ENCODE measurements at places on chromosomes 4 and X.

GRCh38 chr4:47915378-47915777, 995 bp upstream of the NFXL1 start:
- no peak for DNase-seq

DNA sequence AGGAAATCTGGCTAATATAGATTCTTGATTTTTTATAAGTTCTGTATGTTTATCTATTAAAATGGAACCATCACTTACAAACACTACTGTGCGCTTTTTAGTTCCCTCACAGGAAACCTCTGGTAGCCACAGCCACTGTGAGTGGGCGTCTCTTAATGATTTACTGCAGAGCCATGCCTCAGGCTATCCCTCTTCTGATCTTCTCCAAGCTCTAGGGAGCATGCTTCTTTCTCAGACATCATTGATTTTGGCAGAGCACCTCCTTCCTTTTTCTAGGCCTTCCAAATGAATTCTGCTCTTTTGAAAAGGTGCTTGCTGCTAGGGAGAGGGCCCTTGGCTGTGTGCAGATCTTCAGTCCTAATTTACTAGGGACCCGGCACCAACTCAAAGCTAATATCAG, 61.1 kb upstream of the STS start:
- DNase-seq = no peak

- no peak for DNase-seq
Measured at GRCh38 chrX:110213183-110213582, 104.7 kb downstream of the AMMECR1 start.

DNA sequence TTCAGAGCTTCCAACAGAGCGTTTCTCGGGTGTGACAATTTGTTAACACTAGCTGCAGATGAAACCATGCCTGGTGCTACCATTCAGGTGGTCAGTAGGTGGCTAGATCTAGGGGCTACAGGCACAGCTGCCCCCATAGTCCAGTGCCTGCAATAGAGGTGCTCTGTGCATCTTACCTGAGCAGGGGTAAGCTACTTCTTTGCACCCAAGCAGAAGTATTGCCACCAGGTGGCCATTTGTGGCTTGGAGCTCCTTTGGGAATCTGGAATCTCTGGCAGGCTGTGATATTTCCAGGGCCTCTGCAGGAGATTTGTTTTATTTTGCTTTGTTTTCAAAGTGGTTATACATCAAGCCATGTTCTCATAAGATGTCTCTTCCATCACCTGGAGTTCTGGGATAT, 170.7 kb upstream of the PUDP start:
- no peak for DNase-seq

GRCh38 chrX:149570668-149571067, 16.6 kb downstream of the MAGEA9B start:
- DNase-seq = no peak

DNA sequence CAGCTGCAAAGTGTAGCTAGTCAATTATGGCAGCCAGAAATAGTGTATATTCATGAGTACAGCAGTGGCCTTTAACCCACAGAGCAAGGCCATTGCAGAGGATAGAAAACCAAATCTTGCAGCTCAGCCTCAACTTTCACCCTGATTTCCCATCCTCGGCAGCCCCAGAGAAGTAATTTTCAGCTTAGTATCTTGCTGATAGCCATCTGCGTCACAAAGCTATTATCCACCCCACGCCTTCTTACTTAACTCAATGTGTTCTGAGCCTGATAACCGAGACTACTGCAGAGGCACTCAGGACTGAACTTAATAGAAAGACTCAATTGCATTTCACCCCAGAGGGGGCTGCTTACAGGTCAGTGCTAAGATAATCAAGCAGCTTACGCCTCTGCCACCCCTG, 174.5 kb upstream of the MAOA start:
- no peak for DNase-seq

DNA sequence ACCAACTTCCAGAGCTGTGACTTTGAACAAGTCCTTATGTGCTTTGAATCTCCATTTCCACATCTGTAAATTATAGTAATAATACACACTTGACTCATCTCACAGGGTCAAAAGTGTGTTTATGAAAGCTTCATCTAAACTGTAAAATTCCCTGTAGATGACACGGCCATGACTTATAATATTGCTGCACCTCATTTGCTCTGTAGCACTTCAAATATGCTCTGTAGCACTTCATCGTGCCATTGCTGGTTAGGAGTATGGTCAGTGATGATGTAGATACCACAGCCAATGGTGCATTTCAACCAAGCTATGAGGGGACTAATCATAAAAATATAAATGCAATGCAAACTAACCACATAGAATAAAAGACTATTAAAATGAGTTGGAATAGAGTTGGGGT, 318.6 kb downstream of the ANK2 start:
- no peak for DNase-seq

GRCh38 chrX:153517423-153517822, at the start of gene ATP2B3:
TSS of gene ATP2B3 (plus strand) at chrX:153517642. CDS start at chrX:153536248, 18,606 bp downstream.
- no peak for DNase-seq

GRCh38 chr4:40833212-40833611, 83.5 kb downstream of the NSUN7 start:
- no peak for DNase-seq

GRCh38 chrX:22276781-22277180, 4.1 kb downstream of the CBLL2 start:
- DNase-seq = no peak

GRCh38 chr4:81152839-81153713, 61.9 kb downstream of the PRKG2 start:
- no peak for DNase-seq

DNA sequence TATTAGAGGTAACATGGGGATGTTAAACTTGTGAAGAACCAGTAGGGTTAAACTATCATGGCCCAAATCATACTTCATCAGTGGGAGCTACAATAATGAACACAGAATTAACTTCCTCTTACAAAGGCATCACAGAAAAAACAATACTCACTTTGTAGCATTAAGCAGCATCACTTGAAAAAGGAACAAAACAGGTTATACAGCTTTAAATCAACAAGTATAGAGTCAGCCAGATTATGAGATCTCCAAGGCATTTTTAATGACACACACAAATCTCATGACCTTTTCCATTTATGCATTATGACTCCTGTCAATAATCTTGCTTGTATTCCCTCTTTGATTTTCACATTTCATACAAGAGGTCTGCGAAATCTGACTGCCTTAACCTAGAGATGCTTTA, 18.3 kb downstream of the FBXL5 start:
- DNase-seq = no peak

DNA sequence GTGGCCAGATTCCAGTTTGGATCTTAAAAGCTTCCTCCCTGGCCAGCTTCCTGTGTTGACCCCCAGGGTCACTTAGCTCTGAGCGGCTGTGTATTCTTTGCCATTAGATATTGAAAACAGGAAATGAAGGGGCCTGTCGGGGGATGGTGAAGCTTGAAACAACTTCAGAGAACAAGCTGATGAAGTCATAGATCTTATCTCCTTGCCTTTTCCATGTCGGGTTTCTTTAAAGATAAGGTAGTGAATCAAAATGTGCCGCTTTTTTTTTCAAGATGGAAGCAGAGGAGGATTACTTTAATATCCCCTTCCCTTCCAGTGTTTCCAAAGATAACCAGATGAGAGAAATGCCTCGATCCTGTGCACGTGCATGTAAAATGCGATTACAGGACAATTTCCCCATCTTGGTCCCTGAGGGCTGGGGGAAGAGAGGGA, 508.5 kb downstream of the MID1IP1 start:
- no peak for DNase-seq

DNA sequence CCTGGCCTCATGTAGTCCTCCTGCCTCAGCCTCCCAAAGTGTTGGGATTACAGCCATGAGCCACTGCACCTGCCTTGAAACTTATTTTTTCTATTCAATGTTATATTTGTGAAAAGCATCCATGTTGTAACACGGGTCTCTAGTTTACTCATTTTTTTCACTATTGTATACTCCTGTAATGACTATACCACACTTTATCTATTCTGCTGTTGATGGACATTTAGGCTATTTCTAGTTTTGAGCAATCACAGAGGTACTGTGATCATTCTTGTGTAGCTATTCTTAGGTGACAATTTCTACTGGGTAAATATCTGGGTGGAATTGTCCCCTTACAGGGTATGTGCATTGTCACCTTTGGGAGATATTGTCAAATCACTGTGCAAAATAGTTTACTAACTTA, 3.6 kb downstream of the DRP2 start:
- DNase-seq = no peak

DNA sequence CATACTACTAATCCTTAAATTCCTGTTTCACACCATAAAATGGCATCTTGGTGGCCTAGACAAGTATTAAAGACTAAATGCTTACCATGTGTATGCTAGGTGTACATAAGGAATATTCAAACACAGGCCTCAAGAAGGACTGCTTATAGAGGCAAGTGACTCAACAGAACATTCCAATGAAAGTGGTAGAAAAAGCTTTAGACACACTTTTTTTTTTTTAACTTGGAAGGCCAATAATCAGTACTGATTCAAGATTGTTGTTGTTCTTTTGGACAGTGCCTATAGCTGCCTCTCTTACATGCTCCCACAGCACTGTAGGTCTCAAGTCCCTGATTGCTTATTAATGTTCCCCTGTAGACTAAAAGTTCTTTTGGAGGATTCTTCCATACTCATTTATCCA, 77.6 kb downstream of the FBXL5 start:
- no peak for DNase-seq

- DNase-seq = no peak
Measured at GRCh38 chr4:126907389-126907788, 725.4 kb upstream of the INTU start.

GRCh38 chr4:78902298-78902697, 36.9 kb downstream of the PAQR3 start:
- no peak for DNase-seq

DNA sequence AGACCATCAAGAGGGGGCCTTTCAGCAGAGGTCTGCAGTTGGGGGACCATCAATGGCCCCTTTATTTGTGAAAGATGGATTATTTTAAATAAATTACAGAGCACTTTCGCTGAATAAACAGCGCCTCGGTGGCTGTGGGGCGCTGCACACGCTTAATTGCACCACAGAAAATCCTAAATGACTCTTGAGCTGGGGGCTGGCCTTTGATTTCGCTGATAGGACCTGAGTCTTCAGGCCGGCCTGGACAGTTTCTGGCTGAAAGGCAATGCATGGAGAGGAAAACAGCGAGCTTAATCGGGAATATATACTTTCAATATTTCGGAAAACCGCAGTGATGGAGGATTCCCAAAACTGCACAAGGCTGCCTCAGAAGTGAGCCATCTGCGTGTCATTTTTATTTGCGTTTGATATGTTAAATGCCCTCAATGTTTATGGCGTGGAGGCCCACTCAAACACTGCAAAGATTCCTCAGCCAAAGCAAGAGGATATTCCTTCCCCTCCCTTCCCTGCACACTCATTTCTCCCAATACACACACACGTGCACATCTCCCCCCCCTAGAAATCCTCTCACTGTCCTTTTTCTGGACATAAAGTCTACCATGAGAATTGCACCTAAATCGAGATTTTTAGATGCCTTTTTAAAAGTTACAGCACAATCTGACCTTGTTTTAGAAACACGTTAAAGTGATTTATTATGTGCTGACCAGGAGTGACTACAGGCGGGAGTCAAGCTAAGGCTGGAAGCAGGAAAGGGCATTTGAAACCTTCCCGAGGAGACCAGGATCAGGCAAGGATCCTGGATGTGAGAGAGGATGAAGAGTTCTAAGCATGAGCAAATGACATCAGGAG, 340.7 kb downstream of the RAB28 start:
- DNase-seq = no peak

DNA sequence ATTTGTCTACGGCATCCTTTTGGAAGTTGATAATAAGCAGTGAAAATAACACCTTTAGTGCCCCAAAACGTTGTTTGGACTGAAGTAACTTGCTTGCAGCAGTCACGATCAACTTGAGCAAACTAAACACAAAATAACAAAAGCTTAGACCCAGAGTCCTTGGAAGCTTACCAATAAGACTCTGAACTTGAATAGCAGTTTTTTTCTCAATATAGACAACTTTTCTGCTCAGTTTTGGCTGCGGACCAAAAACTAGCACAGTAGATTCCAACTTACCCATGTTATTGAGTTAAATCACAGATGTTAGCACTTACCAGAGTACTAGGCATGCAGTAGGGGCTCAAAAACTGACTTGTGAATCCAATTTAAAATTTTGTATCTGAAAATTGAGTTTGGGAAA, 746.9 kb downstream of the PCDH19 start:
- DNase-seq = no peak

DNA sequence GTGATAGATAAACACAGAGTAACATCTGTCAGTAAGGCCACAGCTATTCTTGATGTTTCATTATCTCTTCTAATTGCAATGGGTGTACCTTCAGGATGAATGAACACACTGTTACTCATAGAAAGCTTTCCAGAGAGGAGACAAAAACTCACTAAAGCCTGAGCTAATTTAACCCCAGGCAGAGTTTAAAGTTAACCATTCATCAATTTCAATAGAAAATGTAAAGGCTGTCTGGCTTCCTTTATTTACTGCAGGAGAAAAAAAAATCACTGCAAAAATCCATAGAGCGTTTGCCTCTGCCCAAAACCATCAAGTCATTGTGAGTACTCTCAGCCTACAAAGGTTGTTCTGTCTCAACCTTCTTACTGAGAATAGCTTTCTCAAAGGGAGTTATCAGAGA, 376.9 kb downstream of the PPP4R3C start:
- no peak for DNase-seq

GRCh38 chr4:94363136-94363655, 20.6 kb upstream of the HPGDS start:
- no peak for DNase-seq

DNA sequence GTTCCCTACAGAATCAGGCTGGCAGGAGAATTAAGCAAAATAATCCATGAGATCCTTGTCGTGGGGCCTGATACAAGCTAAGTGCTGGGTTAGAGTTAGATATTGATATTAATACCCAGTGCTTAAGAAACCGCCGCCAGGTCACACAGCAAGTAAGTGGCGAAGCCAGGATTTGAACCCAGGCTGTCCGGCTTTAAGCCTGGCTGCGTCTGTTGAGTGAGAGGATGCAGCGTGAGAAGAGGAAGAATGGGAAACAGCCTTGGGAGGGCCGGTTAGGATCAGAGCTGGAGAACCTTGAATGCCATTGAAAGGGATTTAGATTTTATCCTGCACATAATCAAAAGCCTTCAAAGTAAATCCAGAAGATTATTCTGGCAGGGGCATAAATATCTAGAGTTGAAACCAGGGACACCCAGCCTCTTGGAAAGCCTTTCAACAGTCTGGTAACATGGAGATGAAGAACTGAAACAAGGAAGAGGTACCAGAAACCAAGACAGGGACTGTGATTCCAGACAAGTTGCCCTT, 64.8 kb upstream of the HELT start:
- DNase-seq = no peak

- DNase-seq = no peak
Measured at GRCh38 chrX:81195259-81195658, 6.5 kb downstream of the HMGN5 start.

GRCh38 chr4:165715989-165716388, 157.0 kb upstream of the TLL1 start:
- DNase-seq = no peak
